ENCODE measurements at places on chromosomes 7 and 10.

- no peak for DNase-seq
These were observed 504.3 kb downstream of the TFEC start for GRCh38 chr7:115526278-115526677.

DNA sequence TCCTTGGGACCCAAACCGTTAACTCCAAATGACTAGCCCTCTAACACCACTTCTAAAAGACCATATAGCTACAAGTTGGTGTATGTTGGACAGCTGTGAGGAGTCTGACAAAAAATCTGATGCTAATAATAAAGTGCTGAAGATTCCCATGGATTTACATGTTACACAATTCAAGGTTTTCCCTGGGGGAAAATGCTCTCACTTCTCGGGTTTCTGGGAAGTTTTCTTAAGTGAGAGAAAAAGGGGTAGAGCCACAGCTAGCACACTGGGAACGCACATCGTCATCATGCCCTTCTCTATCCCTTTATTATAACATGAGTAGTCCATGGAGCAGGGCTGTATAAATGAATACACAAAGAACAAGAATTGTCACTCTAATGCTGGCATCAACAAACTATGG lies 162.1 kb downstream of the CHCHD3 start:
- DNase-seq = no peak

DNA sequence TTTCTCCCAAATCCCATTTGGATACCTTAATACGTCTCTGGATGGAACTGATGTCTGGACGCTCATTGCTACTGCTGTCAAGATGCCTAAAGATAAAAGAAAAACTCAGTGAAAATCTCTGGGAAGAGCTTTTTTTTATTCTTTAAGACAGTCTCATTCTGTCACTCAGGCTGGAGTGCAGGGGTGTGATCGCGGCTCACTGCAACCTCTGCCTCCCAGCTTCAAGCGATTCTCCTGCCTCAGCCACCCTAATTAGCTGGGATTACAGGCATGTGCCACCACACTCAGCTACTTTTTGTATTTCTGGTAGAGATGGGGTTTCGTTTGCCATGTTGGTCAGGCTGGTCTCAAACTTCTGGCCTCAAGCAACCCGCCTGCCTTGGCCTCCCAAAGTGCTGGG lies 102.2 kb downstream of the NT5C2 start:
- no peak for DNase-seq

DNA sequence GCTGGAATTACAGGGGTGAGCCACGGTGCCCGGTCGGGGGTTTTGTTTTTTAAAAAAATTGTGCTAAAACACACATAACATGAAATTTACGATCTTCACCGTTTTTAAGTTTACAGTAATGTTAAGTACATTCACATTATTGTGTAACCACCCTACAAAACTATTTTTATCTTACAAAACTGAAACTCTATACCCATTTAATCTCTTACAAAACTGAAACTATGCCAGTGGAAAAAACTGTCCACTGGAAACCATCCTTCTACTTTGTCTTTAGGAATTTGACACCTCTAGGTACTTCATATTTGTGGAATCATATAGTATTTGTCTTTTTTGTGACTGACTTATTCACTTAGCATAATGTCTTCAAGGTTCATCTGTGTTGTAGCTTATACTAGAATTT lies 1.0 kb upstream of the PSMC2 start:
- DNase-seq = no peak

DNA sequence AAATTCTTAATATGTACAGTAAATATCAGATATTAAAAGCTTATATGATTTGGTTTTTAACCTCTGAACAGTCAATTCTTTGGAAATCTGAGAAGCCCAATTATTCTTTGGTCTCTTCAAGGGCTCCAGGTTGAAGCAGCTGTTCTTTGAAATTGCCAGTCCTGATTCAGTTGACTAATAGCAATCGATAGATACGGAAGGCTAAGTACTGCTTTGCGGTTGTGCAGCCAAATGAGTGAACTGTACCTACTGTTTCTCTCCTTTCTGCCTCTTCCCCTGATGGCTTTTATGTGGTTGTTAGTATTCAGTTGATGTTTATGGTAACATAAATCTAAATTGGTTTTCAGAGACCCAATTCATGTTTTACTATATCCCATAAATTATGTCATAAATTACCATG lies 103.1 kb upstream of the RPA3 start:
- DNase-seq = no peak

DNA sequence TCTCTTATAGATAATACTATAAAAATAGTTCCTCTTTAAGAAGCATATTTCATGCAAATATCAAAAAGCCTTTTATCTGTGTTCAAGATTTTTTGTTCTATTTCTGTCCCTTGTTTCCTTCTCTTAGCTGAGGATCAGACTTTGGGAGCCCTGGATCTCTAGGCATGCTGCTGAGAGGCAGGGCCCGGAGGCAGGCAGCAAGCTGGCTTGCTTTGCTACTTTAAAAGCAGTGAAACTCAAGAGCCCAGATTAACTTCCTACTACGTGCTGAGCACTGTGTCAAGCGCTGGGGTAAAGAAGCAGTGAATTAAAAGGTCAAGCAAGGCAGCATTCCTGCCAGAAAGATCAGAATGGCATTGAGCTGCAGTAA lies 31.0 kb upstream of the ARID5B start:
- DNase-seq = no peak

GRCh38 chr10:114266521-114266920 lies 27.5 kb downstream of the VWA2 start:
- DNase-seq = no peak

DNA sequence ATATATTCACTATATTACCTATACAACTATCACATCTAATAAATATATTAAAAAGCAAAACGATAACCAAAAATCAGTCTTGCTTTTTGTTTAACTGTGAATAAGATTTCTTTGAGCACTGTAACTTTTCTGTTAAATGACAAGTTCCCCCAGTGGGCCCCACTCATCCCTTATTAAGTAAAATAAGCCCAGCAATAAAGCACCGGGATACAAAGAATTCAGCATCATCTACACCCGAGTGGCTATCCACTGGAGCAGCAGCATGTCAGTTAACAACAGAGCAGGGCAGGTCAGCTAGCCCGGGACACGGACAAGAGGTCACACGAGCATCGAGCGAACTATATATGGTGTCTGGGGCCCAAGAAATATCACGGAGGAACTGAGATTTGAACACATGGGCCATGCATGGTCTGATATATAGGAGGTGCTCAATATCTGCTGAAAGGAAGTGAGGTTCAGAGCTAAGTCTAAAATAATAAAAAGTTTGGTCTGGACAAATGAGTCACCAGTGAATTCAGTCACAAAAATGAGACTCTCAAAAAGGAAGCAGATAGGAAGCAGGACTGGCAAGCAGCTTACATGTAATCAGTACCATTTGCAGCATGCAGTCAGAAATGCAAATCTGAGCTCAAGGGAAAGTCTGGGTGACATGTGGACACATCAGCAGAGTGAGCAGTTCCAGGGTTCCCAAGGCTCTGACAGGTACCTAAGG lies 4.1 kb downstream of the ERCC6 start:
- DNase-seq = no peak

DNA sequence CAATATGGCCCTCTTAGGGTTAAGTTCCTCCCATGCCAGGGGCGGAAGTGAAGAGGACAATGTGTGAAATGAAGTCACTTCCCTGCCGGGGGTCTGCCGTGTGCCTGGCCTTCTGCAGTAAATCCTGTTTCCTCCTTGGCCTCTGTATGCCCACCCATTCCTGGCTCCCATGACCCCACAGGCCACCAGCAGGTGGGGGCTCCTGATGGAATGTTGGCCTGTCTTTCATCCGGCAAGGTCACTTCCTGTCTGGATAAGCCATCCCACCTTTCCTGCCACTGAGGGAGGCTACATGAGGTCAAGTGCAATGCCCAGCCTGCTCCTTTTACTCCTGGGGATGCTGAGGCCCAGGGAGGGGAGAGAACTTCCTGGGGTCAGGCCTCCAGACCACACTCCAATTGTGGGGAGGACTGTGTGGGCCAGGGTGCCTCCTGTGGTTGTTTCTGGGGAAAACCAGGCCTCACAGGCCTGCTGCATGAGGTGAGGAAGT lies 22.3 kb downstream of the PALD1 start:
- DNase-seq = no peak

GRCh38 chr7:153523320-153524015 lies 528.7 kb upstream of the DPP6 start:
- no peak for DNase-seq

DNA sequence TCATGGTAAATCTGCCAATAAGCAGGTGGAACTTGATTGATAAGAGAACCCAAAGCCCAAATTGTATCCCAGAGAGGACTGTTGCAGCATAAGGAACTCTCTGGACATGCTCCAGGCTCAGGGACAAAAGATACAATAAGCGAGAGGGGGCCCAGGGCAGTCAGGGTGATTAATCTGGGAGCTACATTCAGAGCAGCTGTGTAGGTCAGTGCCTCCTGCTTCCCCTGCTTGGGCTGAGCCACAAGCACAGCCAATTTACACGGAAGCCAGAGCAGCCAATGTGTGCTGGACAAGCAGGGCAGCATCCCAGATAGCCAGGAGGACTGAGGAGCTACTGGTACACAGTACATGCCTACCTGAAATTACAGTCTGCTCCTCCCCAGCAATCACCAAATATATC lies 24.2 kb downstream of the MYPN start:
- no peak for DNase-seq

- no peak for DNase-seq
These were observed at the start of gene HOXA10 for GRCh38 chr7:27173956-27174873. Gene HOXA10, minus strand, starts transcription at chr7:27174320. Its CDS starts 14 bp downstream, at chr7:27174306.

GRCh38 chr10:60937784-60938654 lies 6.0 kb downstream of the RHOBTB1 start:
- DNase-seq = no peak

DNA sequence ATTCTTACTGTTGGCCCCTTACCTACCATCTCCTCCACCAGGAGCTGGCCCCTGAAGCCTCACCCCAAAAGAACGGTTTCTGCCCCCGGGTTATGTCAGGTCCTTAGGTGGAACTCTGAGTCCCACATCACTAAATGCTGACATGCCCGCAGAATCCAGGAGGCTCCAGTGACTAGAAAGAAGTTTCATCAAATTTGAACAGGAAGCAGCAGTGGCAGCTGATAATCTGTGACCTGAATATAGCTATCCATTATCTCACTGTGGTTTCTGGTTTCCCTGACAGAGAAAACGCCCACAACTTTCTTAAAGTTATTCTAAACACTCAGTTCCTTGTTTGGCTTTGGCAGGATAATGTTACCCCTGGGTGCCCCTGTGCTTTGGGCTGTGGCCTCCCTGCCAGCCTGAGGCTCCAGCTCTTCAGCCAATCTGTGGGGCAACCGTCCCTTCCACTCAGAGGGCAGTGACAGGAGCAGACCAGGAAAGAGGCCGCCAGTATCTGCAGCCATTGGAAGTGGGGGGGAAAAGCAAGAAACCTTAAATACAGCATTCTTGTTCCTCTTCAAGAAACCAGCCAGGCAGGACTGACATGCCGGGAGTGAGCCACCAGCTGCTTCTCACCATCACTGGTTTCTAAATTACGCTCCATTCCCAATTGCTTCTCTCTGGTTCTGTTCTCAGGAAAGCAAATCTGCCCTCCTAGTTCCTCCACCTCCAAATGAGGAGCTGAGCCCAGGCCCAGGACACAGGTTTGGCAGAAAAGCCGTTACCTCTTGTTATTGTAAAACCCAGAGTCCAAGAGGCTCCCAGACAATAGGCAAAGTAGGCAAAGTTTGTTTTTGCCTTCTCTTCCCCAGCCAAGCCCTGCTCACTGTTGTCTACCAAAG lies 41.2 kb upstream of the VCL start:
- no peak for DNase-seq

DNA sequence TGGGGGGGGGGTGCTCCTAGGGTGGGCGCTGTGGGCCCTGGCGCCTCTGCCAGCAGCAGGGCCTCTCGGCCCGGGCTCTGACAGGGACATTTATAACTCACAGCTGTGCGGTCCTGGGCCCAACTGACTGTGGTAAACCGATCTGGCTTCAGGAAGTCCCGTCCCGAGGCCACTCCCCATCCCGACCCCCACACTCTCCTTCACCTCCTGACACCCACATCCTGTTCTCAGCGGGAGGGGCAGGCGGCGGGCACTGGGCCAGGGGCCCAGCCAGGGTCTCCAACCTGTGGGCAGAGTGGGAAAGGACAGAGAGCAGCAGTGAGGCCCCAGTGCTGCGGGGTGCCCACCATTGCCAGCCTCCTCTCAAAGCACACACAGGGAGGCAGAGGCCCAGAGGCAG lies 69.1 kb downstream of the ZMIZ1 start:
- DNase-seq = no peak

DNA sequence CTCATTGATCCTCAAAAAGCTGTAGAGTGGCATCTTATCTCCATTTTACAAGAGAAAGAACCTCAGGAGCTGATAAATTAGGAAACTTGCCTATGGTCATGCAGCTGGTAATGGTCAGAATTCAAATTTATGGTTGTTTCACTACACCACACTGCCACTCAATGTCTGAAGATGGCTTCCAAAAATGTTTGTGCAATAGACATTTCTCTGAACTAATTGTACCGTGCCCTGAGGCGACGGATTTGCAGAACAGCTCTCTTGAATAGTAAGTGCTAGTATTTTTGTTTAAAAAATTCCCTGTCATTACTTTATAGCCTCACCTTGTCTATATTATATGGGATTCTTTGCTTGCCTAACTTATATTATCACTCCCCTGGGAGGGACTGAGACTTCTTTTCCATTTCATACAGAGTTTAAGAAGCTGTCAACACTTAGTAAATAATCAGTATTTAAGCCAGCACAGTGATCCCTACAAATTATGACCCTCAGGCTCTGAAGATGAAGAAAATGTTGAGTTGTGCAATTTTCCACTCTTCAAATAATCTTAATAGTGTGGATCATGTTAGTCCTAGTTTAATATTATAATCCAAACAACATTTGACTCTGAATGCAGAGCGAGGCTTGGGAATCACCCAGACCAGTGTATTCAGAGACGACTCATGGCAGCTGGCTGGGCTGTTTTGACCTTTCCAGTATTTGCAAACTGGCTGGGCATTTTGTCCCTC lies 346.6 kb downstream of the PTEN start:
- no peak for DNase-seq

Measured in keratinocyte (primary cell).